ENCODE measurements at places on chromosomes 11 and 22.
A peak's percentile ranks its signal among the peaks of the same experiment; 100 is the strongest.

DNA sequence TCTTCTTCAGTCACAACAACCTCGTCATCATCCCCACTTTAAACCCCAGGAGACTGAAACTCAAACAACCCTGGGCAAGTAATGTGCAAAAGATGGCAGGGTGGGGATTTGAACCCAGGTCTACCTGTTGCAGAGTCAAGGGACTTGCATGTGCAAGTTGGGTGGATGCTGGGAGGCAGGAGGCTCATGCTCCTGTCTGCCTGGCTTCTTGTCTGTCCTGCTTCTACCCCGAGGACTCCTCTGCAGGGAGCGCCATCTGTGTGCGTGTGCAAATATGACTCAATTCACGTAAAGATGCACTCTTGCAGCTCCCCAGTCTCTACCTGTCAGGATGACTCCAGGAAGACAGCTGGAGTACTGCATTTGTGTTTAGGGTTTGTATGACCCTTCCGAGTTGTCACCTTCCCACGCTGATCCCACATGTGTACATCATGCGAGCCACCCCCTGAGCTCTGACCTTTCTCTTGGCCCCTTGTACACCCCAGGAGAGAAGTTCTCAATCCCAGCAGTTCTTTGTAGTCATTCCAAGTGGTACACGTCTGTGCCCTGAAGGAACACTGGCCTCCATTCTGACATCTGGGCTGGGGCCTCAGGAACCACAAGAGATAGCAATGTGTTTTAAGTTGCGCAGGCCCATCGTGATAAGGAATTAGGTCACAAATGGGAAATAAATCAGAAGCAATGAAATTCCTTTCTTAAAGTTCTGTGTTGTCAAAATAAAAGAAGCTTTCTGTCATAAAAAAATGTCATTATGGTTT is 95.7 kb downstream of the CWC15 start:
- DNase-seq = no peak

DNA sequence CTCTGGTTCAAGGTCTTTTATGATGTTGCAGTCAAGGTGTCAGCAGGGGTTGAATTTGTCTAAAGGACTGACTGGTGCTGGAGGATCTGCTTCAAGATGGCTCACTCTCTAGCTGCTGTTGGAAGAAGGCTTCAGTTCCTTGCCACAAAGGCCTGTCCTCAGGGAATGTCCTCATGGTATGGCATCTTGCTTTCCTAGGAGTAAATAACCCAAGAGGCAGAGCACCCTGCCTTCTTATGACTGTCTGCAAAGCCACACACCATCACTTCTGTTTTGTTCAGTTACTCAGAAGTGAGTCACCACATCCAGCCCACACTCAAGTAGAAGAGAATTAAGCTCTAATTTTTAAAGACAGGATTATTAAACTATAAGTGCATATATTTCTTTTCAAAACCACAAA is 45.2 kb downstream of the PLAAT5 start:
- no peak for DNase-seq

DNA sequence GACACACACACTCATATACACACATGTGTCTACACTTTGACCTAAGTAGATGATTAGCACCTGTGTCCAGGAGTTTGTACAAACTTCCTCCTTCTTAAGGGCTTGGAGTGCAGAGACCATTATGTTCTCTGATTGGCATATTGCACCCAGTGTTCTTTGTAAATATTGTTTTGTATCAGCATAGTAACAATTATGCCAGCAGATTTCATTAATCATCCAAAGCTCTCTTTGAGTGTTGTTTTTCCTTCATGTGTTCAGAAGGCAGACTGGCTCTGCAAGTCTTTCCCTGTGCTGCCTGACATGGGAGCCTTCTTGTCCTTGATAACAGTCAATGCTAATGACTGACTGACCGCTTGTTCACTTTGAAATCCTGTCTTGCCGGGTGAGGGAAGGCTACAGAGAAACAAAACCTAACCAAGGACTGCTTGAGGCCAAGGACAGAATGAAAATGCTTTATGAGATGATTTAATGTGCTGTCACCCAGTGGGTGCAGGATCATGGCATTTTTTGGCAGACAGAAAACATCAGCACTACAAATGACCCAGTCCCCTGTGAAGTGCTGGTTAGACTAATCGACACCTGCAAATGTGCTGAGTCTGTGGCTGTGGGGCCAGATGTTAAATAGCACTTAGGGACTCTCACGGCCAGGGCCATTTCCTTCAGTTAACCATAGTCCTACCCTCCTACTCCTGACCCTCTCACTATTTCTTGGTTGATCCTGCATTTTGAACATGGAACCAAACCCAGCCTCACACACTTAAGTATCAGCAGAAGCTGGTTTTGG is 6.6 kb upstream of the BARX2 start:
- no peak for DNase-seq

- no peak for DNase-seq
Observed at GRCh38 chr22:20246368-20247009, 21.6 kb downstream of the RTN4R start.

- DNase-seq = no peak
Observed at GRCh38 chr11:34890812-34891211, 25.4 kb downstream of the APIP start.

- no peak for DNase-seq
Observed at GRCh38 chr11:64694821-64695365, 28.1 kb downstream of the NRXN2 start.

- peak; percentile 67 for DNase-seq
Observed at GRCh38 chr22:29737251-29738117, 17.7 kb downstream of the CABP7 start.

DNA sequence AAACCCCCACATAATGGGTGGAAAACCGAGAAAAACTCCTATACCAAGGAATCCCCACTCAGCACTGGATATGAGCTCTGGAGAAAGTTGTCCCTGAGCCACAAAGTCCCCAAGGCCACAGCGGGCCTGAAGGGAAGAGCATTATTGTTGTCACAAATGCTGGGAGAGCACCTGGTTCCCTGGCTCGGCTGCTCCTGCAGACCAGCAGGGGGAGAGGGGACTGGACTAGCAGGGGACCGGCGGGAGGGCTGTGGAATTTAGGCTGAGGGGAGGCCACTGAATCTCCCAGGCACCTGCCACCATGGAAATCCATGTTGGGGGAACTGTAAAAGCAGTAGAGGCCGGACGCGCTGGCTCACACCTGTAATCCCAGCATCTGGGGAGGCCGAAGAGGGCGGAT is 7.0 kb downstream of the PC start:
- DNase-seq = no peak

- no peak for DNase-seq
Observed at GRCh38 chr11:75338516-75339208, 12.8 kb downstream of the ARRB1 start.

- no peak for DNase-seq
Observed at GRCh38 chr11:124791626-124792341, 8.4 kb downstream of the MSANTD2 start.

DNA sequence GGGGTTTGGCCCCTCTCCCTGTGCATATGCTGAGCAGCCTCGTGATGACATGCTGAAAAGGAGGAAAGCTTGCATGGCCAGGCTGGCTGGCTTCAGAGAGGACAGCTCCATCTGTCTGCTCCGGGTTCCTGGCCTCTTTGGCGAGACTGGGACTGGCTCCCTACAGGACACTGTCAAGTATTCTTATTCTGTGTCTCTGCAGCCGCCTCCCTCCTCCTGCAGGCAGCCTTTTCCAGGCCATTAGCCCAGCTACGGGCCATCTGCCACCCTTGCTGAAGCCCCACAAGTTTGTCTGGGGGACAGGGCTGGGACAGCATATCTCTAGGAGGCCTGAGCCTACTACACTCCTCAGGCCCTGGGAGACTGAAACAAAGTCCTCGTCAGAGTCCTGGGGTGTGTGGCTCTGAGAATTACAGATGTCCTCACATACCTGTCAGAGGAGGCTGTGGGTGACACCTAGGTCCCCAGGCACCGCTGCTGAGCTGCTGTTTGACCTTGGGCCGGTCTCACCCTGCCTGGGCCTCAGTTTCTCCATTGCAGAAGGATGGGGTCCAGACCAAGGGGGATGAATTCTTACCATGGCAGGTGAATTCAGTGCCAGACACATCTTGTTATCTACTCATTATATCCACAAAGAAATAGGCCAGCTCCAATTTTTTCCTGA is 11.0 kb downstream of the MRGPRG start:
- no peak for DNase-seq

- DNase-seq = no peak
Observed at GRCh38 chr11:106187860-106188456, 110.5 kb downstream of the AASDHPPT start.

DNA sequence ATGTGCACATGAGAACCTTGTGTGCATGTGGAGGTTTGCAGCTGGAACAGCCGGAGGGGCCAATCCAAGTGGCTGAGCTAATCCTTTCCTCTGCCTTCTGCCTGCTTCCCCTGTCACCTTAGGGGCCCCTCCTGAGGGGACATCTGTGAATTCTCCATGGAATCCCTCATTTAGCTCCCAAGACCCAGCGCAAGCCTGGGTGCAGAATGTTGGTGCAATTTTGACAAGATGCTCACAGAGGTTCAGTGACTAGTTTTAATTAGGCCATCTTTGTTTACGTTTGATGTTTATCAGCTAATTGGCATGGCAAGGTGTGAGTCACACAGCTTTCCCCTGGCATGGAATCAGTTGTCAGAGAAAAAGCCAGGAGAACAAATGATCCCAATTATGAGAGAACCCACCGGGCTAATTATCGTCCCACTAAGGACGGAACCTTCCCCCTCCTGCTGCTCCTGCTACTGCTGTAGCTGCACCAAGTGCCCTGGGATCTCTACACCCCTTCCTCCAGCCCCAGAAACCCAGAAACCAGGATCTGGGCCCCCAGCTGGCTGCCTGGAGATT is 63.6 kb upstream of the PAX6 start:
- no peak for DNase-seq

DNA sequence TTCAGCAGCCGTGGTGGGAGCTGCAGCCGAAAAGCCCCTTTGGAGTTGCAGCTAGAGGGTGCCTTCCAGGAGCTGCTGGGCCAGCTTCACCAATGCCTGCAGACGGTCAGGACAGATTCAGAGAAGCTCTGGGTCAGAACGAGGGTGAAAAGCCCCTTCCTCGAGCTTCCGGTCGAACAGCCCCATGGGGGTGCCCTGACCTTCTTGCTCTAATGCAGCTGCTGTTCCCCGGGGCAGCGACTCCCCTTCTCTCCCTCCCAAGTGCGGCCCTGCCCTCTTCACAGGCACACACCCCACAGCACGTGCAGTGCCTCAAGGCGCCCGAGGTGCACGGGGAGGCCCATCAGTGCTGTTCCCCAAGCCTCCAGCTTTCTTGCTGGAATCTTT is 9.6 kb upstream of the IFITM3 start:
- DNase-seq = no peak

- no peak for DNase-seq
Observed at GRCh38 chr11:97739932-97740800, 1280.6 kb upstream of the CNTN5 start.

GRCh38 chr11:13216711-13217075 is 60.9 kb upstream of the BMAL1 start:
- no peak for DNase-seq

- DNase-seq = no peak
Observed at GRCh38 chr11:35918716-35919115, 25.1 kb upstream of the LDLRAD3 start.

DNA sequence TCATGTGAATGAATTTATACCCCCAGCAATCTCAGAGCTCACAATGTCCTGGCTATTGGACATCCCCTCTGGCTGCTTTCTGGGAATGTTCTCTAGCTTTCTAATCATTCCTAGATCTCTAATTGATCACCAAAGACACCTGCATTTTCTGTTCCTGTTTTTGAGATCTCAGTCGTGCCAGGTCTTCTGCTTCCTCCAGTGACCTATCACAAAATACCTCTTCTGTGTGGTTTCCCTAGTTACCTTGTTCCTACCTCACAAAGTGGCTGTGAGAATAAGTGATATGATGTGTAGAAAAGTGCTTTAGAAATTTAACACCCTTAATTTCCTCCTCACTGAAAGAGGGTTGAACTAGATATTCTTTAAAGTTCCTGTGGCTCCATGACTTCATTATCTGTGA is 92.2 kb downstream of the LUZP2 start:
- DNase-seq = no peak

DNA sequence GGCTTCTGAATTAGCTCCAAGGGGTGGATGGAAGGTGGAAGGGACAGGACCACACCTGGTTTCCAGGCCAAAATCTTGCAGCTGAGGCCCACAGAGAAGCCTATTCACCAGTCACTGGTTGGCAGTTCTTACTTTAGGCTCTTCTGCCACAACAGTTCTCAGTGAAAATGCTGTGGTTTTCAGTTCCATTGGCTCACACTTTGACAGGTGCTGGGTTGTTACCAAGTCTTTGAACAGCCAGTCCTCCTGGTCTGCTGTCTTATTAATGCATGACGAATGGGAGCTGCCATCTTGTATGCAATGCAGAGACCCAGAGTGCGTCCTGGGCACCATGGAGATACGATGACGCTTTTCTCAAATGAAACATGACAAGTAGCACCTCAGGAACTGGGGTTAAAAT is 232.0 kb upstream of the ZBED5 start:
- no peak for DNase-seq

- no peak for DNase-seq
Observed at GRCh38 chr11:62004473-62004872, 37.0 kb upstream of the FTH1 start.

DNA sequence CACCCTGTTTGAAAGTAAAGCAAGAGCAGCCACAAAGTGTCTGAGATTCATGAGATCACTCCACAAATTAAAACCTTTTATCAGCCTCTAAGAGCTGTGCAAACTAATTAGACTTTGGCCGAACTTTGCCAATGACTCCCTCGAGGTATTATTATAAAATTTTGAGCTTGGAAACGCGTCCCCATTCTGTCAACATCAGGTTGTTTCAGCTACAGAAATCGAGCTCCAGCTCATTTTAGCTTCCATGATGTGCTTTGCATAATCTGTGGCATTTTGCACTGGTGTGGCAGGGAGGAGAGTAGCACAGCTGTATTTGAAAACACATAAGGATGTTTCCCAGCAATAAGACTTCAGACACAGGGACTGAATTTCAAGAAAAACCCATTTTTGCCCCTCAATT is 872.2 kb downstream of the NTM start:
- no peak for DNase-seq

GRCh38 chr22:50242406-50242949 is 2.3 kb downstream of the TUBGCP6 start:
- no peak for DNase-seq

GRCh38 chr11:110044226-110044968 is 48.8 kb upstream of the ZC3H12C start:
- no peak for DNase-seq

DNA sequence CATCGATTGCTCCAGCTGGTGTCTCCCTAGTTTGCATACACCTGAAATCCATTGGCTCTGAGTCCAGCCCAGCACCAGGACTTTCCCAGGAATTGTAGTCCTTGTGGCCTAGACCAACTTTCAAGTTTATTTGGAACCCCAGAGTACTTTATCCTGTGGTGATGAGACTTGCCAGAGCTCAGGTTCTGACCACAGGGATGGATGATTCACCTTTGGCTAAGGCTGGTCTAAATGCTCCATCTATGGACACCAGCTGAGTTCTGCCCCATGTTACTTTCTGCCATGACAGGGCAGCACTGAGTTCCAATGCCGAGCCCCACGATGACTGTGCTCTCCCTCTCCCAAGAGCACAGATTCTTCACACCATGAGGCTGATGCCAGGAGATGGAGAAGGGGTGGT is 17.3 kb upstream of the INSC start:
- no peak for DNase-seq
